ENCODE measurements at places on chromosomes 1 and 21.

DNA sequence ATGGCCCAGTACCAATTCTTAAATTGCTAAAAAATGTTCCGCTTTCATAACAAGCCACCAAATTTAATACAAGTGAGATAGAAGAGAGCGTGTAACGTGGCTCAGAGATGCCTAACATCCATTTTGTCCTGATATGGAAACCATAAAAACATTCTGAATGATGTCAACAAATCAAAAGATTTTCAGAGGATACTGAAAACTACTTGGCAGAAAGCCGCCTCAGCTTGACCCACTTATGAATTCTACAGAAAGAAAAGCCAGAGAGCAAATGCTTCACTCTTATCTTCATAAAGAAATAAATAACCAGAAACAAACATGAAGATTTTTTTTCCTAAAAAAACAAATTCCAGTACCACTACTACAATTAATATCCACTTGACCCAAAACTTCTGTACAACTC, 41.2 kb downstream of the OMA1 start:
- DNase-seq = no peak

DNA sequence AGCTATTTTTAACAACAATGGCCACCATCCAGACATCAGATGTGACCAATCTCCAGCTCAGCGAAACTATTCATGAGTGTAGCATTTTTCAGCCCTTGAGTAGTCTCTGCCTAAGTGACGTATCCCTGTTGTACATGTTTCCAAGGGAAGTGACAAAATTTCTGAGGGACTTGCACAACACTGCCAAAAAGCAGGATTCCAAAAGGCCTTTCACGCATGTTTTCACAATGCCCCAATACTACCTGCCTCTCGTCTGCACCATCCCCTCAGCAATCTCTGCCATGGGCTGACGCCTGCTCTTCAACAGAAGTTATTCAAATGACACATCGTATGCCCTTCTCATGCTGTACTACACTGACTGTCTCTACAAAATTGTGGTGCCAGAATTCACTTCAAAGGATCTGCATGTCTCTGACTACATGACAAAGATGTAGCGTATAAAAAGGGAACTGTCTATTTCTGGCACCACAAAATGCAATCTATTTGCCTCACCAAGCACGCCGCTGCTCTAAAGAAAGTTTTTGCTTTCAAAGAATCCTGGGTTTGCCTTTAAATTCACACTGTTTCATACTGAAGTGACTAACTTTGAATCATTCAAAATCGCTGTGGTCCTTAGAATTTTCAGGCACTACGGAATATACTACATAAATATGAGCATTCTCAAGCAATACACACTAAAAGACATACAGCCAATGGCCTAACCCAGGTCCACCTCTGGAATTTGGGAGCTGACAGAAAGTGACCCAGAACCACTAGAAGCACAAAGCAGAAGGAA, 32.9 kb downstream of the JAK1 start:
- DNase-seq = no peak

DNA sequence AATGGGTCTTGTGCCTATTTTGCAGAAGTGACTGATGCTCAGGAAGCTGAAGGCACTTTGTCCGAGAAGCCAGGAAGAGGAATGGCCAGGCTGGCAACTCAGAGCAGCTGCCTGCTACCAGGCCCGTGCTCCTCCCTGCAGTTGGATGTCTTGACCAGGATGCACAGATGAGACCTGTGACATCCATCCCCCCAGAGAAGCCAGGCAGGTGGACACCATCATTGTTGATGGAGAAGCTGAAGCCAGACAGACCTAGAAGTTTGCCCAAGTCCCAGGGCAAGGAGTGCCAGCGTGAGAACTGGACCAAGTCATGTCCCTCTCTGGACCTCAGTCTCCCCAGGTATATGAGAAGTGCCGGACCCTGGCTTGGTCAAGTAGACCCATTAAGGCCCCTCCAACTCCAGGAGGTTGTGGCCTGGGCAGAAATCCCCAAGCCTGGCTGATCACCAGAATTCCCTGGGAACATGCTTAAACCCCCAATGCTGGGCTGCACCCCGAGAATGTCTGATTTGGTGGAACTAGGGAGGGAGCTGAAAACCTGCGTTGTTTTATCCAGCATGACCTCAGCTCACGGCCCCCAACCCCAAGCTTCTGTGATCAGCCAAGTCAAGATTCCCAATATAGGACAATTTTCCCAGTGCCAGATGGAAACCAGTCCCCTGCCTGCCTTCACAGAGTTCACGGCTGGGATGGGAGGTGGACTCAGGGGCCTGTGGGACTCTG, 82.4 kb downstream of the CAMK2N1 start:
- no peak for DNase-seq

DNA sequence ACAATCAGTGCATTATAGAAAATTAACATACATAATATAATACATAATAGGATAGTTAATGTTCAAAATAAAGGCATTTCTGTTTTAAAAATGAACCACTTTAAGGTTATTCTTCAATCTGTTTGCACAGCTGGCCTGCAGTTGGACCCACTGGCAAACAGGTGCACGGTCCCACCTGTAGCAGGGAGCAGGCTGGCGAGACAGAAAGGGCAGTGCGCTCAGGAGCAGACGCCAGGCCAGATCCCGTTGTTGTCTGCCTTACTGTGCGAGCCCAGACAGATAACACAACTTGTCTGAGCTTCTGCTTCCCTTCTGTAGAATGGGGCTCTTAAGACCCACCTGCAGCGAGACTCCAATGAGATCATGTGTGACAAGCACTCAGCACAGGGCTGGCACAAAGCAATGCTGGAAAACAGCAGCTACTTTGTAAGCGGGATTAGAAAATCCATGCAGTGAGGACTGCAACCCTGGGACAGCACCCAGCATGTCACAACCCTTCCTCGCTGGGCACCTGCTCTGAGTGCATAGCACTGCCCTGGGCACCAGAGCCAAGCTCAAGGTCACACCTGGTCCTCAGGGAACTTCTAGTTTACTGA, 33.5 kb downstream of the VPS26C start:
- no peak for DNase-seq

DNA sequence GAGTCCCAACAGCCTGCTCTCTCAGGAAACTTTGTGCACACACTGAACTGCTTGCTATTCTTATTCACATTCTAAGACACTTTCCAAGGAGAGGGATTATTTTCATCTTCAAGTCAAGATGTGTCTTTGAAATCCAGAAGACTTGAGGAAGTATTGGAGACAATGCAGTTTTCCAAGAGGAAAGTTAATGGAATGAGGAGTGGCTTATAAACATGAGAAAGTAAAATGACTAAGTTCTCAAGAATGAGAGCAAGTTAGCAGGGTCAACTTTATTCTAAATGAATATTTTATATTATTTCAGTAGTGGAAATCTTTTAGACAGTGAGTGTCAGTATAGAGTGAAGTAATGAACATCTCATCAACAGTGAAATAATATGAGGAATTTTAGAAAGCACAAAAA, 1239.3 kb downstream of the MRPL39 start:
- DNase-seq = no peak

DNA sequence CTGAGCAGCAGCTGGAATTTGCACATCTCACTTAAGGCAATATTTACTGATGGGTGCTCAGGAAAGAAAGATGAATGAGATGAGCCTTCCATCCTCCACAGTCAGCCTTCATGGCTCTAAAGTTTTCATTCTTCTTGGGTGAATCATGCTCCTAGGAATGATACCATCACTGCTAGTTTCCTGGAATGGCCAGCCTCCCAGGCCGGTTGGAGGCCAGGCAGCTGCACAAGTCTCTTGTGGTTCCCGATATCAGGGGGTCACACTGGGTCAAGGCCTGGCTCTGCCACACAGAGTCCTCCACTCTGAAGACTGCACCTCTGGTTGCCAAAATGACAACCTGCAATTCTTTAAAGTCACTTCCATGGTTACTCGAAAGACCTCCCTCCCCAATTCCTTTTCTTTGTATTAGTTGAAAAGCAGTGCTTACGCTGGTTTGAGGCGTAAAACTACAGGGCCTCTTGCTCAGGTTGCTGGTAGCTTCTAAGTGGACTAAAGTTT, 46.2 kb upstream of the PALMD start:
- DNase-seq = no peak

GRCh38 chr1:8202182-8202905, 115.6 kb upstream of the SLC45A1 start:
- no peak for DNase-seq

DNA sequence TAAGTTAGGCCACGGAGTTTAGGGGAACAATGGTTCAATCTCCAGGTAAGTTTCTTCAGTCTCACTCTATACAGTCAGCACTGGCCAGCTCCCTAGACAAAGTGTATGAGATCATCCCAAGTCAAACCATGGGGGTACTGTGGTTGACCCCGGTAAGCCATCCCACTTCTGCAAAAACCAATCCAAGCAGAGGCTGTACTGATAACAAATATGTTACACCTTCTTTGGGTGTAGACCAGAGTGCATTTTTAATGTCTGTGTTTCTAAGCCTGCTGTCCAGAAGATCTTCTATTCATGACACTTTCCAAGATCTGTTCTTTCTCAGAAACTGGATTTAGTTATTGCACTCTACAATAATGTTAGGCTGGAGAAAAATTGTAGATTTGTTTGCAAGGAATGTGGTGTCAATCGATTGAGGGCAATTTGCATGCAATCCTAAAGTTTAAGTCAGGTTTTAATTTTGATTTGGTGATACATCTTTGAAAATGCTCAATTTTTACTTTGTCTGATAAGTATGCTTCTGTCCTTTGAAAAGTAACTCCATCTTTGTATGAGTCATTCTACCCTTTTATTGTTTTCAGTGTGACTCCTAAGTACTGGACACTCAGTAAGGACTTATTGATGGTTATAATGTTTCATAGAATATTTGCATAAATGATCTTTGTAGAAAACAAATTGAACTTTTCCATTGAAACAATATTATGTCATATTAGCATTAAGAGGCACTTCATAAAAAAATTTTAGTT, 152.4 kb downstream of the HLX start:
- no peak for DNase-seq

DNA sequence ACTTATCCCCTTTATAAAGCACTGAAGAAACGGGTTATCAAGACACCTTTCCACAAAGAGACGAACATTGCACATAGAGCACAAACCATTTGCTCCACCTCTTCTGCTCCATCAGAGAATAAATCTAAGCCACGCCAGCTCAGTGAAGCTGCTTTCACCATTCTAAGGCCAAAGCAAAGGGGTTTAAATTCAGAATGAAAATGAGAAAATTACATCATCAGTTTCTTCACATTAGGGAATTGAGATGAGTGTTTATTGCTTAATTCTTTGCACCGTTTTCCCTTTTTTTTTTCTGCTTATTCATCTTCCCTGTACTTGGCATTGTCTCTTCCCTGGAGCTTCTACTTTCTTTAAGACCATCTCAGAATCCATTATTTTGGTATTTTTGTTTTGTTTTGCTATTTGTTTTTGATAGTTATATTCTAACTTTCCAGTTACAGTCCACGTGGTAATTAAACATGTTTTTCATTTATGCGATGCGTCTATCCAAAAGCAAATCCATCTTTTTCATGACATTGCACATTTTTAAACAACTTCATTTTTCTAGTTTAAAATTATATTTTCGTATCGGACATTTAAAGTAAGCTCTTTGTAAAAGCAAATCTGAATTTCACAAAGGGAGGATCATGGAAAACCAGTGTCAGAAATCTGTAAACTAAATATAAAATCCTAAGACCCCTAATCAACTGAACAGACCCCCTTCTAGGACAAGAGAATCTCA, 1.9 kb upstream of the OR2T34 start:
- DNase-seq = no peak

GRCh38 chr21:37530901-37531351, 164.4 kb downstream of the DYRK1A start:
- DNase-seq = no peak

DNA sequence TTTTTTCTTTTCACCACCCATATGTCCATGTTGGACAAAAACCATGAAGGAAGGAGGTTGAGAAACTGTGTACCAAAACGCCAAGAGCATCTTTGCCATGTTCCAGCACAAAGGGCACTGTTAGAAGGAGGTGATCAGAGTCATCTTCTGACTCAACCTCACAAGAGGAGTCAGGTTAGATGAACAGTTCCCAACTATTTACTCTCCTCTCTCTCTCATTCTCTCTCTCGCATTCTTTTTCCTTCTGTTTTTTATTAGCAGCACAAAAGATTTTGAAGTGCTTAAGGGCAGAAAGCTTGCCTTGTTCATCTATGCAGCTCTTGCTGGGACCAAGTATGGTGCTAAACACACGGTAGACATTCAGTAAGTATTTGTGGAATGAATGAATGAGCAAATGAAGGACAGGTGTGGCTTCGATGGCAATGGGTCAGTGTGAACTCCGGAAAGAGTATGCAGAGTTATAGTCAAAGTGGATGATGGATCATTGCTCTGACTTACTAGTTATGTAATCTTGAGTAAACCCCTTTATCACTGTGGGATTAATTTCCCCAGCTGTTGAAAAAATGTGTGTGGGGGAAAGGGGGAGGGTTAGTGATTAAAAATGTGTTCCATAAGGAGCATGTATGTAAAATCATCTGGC, 33.9 kb downstream of the DDR2 start:
- no peak for DNase-seq

GRCh38 chr1:207501071-207501470, 5.1 kb downstream of the CR1 start:
- DNase-seq = no peak

DNA sequence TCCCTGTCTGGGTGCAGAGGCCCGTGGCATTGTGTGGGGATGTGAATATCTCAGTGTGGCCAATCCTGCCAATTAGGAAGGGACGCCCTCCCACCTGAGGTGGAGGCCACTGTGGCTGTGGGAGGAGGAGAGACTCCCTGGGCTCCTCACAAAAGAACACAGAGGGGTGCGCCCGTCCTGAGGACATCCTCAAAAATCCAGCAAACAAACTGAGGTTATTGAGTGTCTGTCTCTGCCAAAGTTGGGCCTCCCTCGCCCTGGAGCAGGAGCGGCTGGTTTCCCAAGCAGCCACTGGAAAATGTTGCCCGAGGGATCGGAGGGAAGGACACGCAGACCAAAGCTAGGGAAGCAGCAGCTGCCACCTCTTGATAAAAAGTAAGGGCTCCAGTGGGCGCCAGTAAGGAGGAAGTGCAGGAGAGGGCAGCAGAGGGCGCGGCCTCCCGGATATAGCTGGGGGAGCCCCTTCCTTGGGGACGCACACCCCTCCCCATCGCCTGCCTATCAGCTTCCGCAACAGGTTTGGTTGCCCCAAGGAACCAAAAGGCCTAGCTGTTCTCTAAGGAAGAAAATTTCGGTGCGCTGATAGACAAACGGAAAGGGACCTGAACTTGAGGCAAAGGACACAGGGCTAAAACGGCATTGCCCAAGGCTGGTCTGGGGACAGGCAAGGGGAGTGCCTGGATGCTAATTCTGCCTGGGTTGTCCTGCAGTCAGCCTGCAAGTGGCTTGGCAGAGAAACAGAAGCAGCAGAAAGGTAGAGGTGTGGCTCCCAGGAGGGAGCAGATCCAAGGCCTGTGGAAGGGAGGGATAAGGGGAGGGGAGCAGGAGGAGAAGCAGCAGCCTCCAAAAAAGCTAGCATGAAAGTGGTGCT, 1.7 kb upstream of the GRIK3 start:
- DNase-seq = no peak

DNA sequence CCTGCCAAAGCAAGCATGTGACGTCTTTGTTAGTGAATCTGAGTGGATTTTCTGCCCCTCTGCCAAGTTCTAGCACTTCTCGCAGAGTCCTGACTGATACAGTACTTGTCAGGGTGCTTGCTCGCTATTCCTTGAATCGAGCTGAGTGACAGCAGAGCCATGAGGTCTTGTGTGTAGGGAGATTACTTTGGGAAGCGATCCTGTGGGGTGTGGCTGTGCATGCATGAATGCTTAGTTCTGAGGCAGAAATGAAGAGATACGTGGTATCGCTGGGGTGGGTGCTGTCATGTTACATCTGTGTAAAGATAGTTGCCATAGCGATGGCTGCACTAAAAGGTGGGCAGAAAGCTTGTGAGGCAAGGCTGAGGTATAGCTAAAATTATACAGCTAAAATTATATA, 19.3 kb upstream of the DNAJC28 start:
- no peak for DNase-seq

Data from activated gamma-delta T cell (primary cell).